A549 treated with CpdA at 1 μM for 4 hours (cell line): ENCODE measurements at places on chromosomes 12 and 14. TPM values are rescaled to one million over a fixed set of nuclear protein-coding genes. Genes with fewer than 3 reads are reported as not detected.

The USP44 gene
- 0.08 to 0.26 TPM (median 0.17 TPM) in 5 replicates for total RNA-seq

The TEAD4 gene
- total RNA-seq, result 38.7 to 47.0 TPM (median 45.5 TPM) in 5 replicates

The GALNT4 gene
- total RNA-seq, result 3.1 to 5.1 TPM (median 4.3 TPM) in 5 replicates

The CAPS2 gene
- 1.3 to 1.9 TPM (median 1.7 TPM) in 5 replicates for total RNA-seq

The COCH gene
- total RNA-seq, result 20.4 to 30.4 TPM (median 24.9 TPM) in 5 replicates

The TAS2R50 gene
- total RNA-seq, result not detected in 5 replicates

The SLC7A8 gene
- 0.18 to 0.82 TPM (median 0.42 TPM) in 5 replicates for total RNA-seq

The RNASE3 gene
- not detected in 5 replicates for total RNA-seq
